ENCODE measurements at places on chromosomes 6 and 20. TPM values are rescaled to one million over a fixed set of nuclear protein-coding genes. Genes with fewer than 3 reads are reported as not detected.
A peak's percentile ranks its signal among the peaks of the same experiment; 100 is the strongest.

FLRT3 gene
- total RNA-seq: 75.7 TPM

ACTL10 gene
- total RNA-seq: 1.7 TPM

TRAPPC3L gene
- 0.27 TPM for total RNA-seq

SAMD5 gene
- total RNA-seq: 9.2 TPM

ENPP4 gene
- 4.9 TPM for total RNA-seq

SNX5 gene
- total RNA-seq: 87.4 TPM

GRM1 gene
- total RNA-seq: 0.43 TPM

MMUT gene
- total RNA-seq: 30.5 TPM

TRIM40 gene
- not detected for total RNA-seq

VSX1 gene
- not detected for total RNA-seq

BTBD9 gene
- total RNA-seq: 14.9 TPM

CALHM6 gene
- total RNA-seq: 1.6 TPM

SLC35F1 gene
- total RNA-seq: 6.1 TPM

METTL24 gene
- total RNA-seq: 10.0 TPM

HUS1B gene
- 0.93 TPM for total RNA-seq

SCRT2 gene
- total RNA-seq: not detected

PLAGL1 gene
- total RNA-seq: 42.7 TPM

CARMIL1 gene
- total RNA-seq: 17.2 TPM

DNA sequence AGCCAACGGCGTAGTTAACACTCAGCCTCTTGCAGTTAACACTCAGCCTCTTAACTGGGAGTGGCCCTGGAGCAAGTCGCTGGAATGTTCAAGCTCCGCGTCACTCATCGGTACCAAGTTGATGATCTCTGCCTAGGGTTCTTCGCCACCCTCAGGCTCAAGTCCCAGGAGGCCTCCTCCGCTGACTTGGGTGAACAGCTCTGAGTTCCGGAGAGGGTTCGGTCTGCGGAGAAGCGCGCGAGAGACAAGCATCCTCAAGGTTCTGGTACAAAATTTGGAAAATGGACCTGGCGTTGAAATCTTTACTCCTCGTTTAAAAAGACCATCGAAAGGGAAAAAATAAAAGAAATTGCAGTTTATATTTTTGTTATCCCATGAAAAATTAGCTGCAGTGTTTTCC, 876 bp upstream of the DSP start:
- no peak for DNase-seq

- DNase-seq: no peak
These were observed 17.8 kb upstream of the HLA-DRB1 start for GRCh38 chr6:32607263-32607987.

- DNase-seq: peak; percentile 87
These were observed 17.6 kb downstream of the PLAGL2 start for GRCh38 chr20:32189691-32190615.

DNA sequence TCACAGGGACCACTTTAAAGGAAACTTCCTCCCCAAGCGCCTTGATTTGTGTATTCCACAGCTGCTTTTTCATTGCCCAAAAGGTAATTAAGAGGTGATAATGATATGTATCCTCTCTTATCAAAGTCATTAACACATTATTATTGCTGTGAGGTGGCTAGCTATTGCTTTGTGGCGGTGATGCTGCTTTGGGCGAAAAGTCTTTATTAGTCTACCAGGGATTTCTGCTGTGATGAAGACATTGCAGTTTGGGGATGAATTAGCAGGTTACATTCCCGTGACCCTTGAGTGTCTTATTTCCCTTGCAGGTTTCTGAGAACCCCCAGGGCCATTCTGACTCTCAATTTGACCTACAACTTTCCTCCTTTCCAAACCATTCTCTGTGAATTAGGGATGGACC, 143.4 kb upstream of the SOX4 start:
- no peak for DNase-seq

DNA sequence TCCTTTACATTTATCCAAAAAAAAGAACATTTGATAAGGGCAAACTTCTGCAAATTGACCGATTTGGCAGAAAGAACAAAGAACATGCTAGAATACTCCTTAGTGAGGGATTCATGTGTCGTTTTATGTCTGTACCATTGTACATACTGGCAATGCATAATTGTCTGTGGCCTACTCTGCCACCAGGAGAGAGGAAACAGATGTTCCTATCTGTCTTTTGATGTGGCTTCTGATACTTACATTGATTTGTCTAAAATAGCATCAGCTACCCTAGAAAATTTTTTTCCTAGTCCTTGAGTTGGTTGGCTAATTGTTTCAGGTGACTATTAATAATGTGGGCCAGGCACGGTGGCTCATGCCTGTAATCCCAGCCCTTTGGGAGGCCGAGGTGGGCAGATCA, 654.1 kb downstream of the KIF16B start:
- no peak for DNase-seq

DNA sequence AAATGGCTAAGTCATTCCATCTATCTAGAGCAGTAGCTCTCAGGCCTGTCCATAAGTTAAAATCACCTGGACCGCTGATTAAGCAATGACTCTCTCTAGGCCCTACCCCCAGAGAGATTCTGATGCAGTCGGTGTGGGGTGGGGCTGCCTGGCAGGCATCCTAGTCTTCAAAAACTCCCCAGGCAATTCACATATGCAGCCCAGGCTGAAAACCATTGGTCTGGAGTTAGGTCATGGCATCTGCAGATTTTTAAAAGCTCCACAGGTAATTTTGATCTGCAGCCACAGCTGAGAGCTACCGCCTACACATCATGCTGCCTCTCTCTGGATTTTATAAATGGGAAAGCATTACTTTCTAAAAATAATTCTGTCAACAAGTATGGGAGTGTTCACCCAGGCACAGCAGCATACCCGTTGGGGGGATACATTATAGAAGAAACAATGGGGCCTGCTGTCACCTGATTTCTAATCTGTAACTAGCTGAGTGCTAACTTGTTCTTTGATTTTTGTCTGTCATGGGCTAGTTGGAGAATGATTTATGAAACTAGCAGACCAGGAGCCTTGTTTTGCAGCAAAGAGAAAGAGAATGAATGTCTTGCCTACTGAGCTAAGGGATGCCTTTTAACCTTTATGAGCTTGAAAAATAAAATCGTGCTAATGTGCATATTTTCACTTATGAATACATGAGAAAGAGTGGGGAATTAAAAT, 44.1 kb upstream of the ATXN1 start:
- DNase-seq: no peak

DNA sequence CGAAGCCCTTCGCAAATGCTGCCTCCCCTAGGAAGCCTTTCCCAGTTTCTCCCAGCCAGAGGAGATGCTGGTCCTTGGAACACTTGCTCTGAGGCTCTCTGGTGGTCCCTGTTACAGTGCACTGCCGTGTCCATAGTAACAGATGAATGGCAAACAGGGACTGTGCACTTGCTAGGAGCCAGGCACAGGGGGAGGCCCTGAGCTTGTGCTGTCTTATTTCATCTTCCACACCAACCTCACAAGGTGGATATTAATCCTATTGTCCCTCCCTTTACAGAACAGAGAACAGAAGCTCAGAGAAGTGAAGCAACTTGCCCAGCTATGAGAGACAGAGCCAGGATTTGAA, 19.0 kb downstream of the SRC start:
- DNase-seq: no peak

DNA sequence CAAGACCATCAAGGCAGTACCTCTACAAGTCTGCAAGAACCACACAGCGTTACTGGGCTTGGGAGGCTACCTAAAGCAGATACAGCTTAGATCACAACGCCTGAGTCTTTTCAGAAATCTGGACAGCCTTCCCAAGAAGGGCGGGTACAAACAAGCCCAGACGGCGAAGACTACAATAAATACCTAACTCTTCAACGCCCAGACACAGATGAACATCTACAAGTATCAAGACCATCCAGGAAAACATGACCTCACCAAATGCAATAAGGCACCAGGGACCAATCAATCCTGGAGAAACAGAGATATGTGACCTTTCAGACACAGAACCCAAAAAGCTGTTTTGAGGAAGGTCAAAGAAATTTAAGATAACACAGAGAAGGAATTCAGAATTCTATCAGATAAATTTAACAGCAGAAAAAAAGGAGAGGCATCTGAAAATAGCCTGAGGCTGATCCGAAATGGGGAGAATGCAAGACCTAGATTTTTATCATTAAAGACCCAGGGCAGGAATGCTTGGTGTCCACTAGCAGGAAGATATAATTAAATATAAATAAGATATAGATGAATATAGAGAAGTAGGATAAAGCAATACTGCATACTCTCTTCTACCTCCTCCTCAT, 131.7 kb upstream of the COL21A1 start:
- DNase-seq: no peak

DNA sequence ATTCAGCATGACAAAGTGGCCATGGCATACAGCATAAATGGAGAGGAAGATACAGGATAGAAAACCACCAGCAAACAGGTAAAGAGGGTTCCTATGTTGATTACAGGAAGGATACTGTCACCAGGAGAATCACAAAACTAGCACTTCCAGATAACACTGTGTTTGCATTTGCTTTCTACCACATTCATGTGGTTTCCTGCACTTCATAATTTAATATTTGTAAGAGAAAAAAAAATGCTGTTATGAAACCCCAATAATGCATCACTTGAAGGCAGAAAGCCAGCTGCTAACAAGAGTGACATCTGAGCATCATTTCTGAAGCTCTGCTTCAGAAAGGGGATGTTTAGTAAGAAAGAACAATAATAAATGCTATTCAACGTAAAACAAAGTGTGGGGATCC, 106.6 kb downstream of the ATXN1 start:
- no peak for DNase-seq

DNA sequence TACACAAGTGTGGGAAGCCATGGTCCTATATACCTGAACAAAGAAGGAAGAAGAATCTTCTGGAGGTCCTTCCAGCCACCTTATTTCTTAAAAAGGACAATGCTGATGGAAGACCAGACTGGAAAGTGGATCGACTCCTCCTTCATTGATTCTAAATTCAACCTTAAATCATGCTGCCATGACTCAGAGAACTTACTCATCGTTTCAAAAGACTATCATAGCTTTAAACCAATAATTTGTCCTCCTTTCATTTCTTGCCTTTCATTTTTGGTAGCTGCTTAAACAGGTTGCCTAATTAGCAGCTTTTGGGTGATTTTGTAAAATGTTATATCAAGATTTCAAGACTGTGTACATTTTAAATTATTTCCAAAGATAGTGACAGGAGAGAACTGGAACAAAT, 60.8 kb downstream of the RTN4IP1 start:
- no peak for DNase-seq

DNA sequence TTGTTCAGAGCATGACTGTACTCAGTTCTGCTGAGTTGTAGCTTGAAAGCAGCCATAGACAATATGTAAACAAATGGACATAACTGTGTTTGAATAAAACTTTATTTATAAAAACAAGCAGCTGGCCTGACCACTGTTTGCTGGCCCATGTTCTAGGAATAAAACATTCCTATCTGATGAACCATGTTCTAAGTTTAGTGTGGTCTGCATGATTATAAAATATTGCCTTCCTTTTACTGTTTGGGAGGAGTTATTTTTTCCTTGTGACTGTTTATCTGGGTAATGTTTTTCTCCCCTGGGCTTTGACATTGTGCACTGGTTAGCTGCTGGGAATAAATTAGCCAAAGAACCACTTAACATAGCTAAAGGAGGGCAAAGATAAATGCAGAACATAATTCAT, 55.1 kb downstream of the CDS2 start:
- DNase-seq: no peak

GRCh38 chr6:15285682-15286294, 39.9 kb downstream of the JARID2 start:
- DNase-seq: no peak

- DNase-seq: no peak
These were observed 16.4 kb downstream of the ANKEF1 start for GRCh38 chr20:10051185-10051584.

DNA sequence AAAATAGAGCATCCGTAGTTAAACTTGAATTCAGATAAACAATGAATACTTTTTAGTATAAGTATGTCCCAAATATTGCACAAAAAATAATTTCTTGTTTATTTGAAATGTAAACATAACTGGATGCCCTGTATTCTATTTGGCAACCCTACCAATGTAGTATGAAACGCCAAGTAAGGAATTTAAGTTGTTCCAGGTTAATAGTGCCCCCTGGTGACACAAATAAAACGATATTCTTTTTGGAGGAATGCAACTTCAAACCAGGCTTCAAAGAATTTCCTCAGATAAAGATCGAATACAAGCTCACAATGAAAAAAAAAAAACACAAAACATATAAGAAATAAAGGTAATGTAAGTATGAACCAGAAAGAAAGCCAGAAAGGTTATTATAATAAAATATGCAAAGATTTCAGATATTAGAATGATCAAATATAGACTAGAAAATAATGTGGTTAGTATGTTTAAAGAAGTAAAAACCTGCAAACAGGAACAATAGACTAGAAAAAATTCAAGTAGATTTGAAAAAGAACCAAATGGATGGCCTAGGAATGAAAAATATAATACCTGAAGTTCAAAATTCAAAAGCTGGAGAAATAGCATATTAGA, 18.4 kb upstream of the AKAP7 start:
- DNase-seq: no peak

DNA sequence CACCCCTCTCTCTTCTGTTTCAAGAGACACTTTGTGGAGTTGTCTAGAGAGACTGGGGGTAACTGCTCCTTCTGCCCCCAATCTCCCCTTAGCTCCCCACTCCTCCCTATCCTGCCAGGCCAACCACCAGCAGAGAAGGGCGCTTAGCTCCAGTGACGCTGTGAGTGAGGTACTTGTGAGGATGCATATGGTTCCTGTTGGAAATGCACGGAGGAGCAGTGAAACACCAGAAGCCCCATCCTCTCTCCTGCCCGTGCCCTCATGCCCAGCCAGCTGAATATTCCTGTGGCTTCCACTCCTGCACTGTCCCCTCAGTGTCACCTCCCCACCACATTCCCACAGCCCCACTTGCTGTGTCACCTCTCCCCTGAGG, 11.9 kb downstream of the NT5E start:
- DNase-seq: no peak

DNA sequence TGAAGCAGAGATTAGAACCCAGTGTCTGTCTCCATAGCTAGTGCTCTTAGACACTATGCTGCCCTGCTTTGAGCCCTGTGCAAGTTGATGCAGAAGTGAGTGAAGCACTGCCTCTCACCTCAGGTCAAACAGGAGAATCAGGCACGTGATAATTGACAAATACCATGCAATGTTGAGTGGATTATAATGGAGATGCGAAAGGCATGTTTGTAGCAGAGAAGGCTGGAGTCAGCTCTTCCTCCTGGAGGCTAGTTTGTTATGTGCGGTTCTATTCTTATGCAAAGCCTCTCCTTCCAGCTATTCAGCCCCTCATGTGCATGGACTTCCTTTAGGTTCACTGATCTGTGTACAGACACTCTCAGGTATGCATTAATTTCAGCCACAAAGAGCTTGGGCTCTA, 108.5 kb downstream of the MANEA start:
- DNase-seq: no peak

- DNase-seq: no peak
These were observed 724 bp downstream of the CDKN1A start for GRCh38 chr6:36679043-36679833.

Data from type B pancreatic cell (in vitro differentiated cells).